Retina (tissue), 1 donor: ENCODE measurements at places on chromosomes 16 and 17.
A peak's percentile ranks its signal among the peaks of the same experiment; 100 is the strongest.

DNA sequence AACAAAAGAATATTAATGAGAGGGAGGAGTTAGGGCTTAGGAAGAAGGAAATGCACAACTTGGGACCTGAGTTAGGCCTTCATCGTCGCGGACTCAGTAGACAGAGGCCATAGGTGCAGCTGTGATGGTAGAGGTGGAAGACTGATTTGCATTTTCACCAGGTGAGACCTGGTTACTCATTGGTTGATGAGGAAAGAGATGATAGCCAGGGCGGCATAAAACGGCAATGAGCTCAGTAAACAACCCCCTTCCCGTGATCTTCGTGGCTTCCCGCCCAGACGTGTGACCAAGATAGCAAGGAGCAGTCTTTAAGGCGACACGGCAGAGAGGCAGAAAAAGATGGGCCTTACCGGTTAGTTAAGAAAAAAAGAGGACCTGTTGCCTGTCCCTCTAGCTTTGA, at the start of gene TMC5:
TMC5 (plus strand) TSS at position 244 of the 400 bp plus-strand sequence. CDS start 22,156 bp downstream, outside the sequence.
- DNase-seq, result no peak

DNA sequence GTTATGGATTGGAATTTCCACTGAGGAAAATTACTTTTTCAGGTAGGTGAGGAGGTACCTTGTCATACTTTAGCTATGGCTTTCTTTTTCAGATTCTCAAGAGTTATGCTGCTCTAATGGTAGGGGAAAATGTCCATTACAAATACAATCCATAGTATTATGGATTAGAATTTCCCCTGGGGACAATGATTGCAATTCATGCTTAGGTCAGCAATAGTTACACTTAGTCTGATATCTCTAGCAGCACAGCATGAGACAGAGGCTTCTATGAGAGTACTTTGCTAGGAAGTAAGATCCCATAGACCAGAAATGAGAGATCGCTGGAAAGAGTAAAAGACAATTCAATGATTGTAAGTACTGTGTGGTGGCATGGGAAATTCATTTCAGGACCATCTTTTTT, 949.5 kb upstream of the CDH8 start:
- DNase-seq, result no peak

DNA sequence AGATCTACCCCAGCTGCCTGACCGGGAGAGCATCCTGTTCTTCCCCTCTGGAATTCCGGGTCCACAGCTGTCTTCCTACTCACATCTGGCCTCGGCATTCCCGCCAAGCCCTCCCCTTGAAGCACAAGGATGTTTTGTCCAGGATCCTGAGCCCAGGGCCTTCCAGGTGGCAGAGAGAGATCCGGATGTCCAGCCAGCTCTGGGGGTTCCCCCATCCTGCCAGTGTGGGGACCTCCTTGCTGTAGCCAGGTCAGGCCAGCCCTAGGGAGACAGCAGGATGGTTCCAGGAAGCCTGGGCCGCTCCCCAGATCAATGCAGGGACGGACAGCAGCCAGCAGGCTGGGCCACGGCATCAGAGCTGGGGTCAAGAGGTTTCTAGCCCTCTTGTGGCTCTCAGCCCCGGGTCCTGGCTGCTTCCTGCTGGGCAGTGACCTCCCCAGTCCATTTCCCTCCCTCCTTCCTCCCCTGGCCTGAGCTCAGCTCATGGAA, 55.3 kb downstream of the SOCS3 start:
- no peak for DNase-seq

DNA sequence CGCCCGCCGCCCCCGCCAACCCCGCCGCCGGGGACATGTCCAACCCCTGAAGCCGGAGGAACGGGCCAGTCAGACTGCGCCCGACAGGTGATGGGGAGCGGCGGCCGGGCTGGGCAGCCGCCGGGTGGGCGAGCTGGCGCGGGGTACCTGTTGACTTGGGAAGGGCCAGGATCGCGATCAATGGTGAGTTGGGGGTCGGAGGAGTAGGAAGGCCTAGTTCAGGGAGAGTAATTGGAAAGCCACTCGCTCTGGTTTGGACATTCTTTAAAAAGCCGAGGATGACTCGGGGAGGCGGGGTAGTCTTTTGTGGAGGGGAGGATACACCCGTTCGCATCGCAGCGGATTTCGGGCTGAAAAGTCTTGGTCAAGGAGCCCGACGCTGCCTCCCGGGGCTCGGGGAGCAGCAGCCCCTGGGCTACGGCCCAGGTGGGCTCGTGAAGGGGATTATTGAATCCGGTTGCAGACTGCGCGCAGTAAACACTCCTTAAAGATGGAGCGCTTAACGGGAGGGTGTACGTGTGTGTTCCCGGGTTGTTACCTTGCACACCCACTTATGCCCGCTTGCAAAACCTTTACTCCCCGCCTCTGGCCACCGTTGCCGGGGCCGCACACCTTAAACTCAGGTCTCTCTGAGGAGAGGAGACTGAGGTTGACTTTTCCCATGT, 123.8 kb downstream of the GOSR1 start:
- DNase-seq, result peak; percentile 74
